ENCODE measurements at places on chromosomes 3 and 15. TPM values are rescaled to one million over a fixed set of nuclear protein-coding genes. Genes with fewer than 3 reads are reported as not detected.

SHC4 gene
- 1.1 TPM for total RNA-seq

PLAAT1 gene
- total RNA-seq = not detected

ATG7 gene
- total RNA-seq = 58.1 TPM

LRRFIP2 gene
- total RNA-seq = 62.4 TPM

SPPL2A gene
- 120 TPM for total RNA-seq

WDR93 gene
- 0.06 TPM for total RNA-seq

GPR62 gene
- under 0.01 TPM for total RNA-seq

IQCF5 gene
- total RNA-seq = not detected

PHLDB2 gene
- total RNA-seq = 98.7 TPM

SLC26A6 gene
- total RNA-seq = 16.8 TPM

MORC1 gene
- not detected for total RNA-seq

BRPF1 gene
- 14.0 TPM for total RNA-seq

CCDC191 gene
- total RNA-seq = 3.9 TPM

ONECUT1 gene
- total RNA-seq = not detected

TGM5 gene
- total RNA-seq = not detected

TMEM202 gene
- total RNA-seq = not detected

FAH gene
- 52.2 TPM for total RNA-seq

SEMA5B gene
- total RNA-seq = 3.6 TPM

KAT2B gene
- 16.2 TPM for total RNA-seq

TUSC7 gene
- not detected for total RNA-seq

CHDH gene
- total RNA-seq = under 0.01 TPM

IMPG2 gene
- 0.44 TPM for total RNA-seq

AMT gene
- total RNA-seq = 1.5 TPM

CLRN1 gene
- not detected for total RNA-seq

ADAMTSL3 gene
- total RNA-seq = 0.56 TPM

IL17RE gene
- total RNA-seq = 3.5 TPM

ASB14 gene
- total RNA-seq = under 0.01 TPM

UBA7 gene
- 36.2 TPM for total RNA-seq

CCR9 gene
- not detected for total RNA-seq

PLIN1 gene
- 0.26 TPM for total RNA-seq

KLHL6 gene
- total RNA-seq = 0.26 TPM

ROBO2 gene
- 3.2 TPM for total RNA-seq

SCAMP2 gene
- total RNA-seq = 15.2 TPM

TTC14 gene
- 23.3 TPM for total RNA-seq

PRTG gene
- total RNA-seq = 0.62 TPM

KCNH8 gene
- total RNA-seq = not detected

CCR1 gene
- total RNA-seq = 0.13 TPM

LRRC28 gene
- 21.1 TPM for total RNA-seq

GRAMD2A gene
- total RNA-seq = 0.06 TPM
